ENCODE measurements at places on chromosomes 4 and X.

DNA sequence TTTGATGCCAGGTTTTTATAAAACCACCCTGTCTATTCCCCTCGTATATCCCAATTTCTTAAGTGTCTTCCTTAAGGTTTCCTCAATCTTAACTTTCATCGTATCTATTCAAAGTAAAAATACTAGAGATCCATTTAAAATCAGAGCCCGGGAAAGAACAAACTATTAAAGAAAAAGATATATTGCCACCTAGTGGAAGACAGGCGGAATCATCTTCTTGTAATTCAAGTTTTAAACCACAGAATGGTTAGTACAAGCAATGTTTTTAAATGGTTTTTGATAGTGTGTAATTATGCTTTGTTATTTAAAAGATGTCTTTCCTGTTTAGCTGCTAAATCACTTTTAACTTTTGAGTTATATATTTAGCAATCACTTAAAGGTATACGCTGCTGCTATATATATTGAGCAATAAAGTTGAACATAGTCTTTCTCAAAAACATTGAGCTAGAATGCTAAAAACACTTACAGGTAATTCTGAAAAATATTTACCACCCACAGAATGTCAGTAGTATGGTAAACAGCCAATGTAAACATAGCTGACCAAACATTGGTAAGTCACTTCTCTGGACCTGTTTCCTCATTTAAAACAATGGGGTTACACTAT lies 18.2 kb downstream of the PRDM8 start:
- DNase-seq = peak; percentile 36

- DNase-seq = no peak
These were observed 2057.9 kb downstream of the PCDH7 start for GRCh38 chr4:32778025-32778424.

GRCh38 chr4:160233141-160233540 lies 1130.3 kb downstream of the RAPGEF2 start:
- no peak for DNase-seq

DNA sequence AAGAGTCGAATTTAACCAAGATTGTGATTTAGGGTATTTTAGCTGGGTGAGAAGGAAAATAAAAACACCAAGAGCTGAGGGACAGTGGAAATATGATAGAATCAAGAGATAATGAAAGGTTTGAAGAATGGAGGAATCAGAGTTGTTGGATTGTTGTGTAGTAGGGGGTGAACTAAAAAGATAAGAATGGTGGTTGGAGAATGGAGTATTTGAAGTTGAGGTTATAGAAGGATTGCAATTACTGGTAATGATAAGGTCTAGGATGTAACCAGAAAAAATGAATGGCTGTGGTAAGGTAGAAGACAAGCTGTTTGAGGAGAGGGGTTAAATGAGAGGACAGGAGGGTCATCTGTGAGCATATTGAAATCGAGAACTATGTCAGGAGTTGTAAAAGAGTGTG lies 4.5 kb downstream of the ABCE1 start:
- no peak for DNase-seq

- DNase-seq = no peak
These were observed 108.3 kb downstream of the AFAP1 start for GRCh38 chr4:7831330-7831729.

DNA sequence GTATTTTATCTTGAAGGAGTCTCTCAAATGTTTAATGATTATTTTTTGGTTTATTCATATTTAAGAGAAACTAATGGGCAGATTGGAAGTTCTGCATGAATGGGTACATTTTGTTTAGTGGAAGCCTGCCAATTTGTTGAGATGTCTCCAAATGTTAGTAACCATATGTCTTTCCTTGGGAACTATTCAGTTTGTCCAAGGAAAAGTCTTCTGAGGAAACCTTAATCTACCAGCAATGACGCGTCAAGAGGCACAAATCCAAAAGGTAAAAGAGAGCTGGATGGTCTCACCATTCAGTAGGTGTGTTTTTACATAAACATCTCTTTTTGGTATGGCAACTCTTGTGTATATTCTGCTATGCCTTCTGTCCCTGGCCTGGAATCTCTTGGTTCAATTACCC lies 37.4 kb upstream of the NDST3 start:
- DNase-seq = no peak

GRCh38 chrX:130793975-130794374 lies 109.0 kb downstream of the ENOX2 start:
- DNase-seq = no peak

DNA sequence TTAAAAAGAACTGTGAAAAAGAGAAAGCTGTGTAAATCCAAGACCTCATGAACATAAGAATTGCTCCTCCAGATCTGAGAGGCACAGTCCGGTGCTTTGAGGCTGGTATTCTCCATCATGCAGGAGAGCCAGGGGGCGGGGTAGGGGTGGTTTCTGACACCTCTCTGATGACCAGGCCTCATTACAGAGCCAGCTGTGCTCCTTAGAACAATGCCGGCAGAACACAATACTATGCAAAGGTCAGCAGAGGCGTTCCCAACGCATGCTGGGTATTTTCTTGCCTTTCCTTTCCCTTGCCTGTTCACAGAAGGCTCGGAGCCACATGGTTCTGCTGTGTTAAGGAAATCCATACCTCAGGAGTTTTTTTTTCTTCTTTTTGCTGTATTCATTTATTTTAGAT lies 91.2 kb upstream of the SOD3 start:
- DNase-seq = no peak

DNA sequence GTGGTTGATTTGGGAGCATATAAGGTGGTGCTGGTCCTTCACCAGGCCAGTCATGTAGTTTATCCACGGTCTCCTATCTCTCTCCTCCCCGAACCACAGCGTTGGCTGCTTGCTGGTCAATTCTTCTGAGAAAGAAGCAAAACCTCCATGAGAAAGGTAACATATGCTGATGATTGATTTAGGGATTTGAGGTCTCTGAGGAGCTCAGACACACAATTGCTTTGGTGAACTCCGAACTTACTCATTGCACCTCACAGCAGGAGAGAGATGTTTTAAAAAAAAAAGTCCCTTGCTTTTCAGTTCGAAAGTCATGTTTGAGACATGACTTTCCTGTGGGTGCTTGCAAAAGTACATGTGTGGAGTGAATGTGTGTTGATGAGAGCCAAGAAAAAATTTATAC lies 100.2 kb downstream of the TSPAN7 start:
- DNase-seq = no peak

DNA sequence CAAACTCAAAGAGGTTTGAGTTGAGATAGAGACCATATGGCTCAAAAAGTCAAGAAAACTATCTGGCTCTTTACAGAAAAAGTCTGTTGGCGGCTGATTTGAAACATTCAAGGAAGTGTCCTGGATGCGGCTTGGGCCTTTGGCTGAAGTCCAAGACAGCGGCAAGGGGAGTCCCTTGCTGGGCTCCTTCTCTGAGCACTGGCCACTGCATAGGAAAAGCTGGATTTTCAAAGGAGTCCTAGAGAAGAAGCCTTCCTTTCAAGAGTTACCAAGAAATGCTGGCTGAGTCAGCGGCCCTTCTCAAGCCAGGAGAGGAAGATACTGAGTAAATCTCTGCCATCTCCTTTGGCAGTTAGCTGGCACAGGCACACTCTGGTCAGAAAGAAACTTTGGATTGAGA lies 12.1 kb downstream of the APLN start:
- no peak for DNase-seq

DNA sequence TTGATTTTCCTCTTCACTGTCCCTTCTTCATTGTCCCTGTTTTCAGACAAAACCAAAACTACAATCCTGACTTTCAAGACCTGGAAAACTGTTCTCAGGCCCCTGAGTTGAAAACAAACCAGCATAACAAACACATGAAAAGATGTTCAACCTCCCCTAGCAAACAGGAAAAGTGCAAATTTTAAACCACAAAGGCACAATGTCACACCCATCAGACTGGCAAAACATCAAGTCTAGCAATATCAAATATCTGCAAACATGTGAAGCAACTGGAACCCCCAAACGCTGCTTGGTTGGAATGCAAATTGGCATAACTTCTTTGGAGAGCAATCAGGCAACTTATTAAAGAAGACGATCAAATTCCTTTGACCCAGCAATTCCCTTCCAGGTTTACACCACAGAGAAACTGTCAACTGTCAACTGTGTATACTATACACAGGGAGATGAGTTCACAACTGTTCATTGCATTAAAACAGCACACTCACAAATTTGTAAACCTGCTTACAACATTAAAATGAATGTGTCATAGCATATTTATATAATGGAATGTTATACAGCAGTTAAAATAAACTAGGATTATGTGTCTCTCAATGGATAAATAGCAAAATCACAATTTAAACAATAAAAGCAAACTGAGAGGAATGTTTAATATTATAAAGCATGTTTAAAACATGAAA lies 7.0 kb downstream of the USP46 start:
- DNase-seq = no peak

DNA sequence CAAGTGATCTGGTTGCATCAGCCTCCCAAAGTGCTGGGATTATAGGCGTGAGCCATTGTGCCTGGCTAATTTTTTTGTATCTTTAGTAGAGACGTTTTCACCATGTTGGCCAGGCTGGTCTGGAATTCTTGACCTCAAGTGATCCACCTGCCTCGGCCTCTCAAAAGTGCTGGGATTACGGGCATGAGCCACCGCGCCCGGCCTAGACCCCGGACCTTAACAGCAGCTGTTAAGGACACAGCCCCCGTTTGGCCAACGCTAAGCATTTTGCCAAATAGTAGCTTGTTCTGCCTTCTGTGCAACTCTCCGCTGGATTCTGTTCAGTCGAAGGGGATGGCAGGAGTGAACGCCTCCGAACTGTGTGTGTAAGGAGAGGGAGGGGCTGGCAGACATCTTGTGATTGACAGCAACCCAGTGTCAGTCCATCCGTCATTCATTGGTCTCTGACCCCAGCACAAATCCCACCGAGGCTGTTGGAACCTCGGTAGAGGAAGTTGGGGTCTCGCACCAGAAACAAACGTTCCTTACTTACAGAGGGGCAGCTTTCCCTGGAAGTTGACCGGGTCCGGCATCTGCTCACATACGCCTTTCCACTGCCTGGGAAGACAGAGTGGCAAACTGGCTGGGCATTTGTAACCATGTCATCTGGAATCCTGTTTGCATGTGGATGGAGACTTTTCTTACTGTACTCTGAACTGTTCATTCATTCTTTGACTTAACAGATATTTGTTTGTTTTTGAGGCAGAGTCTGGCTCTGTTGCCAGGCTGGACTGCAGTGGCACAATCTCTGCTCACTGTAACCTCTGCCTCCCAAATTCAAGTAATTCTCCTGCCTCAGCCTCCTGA lies 69.4 kb downstream of the TRAPPC11 start:
- no peak for DNase-seq

GRCh38 chrX:110519906-110520452 lies 161.3 kb downstream of the RTL9 start:
- DNase-seq = no peak

DNA sequence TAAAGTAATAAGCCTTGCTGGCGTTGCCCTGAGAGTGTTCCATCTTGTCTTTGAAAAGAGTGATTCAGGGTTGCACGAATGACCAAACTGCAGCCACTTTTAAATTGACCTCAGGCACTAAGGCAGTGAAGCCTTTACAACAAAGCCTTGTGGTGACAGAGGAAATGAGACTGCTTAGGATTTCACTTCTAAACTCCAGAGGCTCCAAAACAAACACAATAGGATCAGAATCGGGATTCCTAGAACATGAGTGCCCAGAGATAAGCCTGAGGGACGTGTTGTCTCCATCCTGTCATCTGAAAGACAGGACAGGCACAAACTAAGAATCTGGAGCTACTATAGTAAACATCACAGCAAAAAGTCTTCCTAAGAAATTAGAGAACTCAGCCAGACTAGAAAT lies 405.2 kb downstream of the PPARGC1A start:
- no peak for DNase-seq

- no peak for DNase-seq
These were observed 44.8 kb downstream of the GSX2 start for GRCh38 chr4:54144661-54145171.

DNA sequence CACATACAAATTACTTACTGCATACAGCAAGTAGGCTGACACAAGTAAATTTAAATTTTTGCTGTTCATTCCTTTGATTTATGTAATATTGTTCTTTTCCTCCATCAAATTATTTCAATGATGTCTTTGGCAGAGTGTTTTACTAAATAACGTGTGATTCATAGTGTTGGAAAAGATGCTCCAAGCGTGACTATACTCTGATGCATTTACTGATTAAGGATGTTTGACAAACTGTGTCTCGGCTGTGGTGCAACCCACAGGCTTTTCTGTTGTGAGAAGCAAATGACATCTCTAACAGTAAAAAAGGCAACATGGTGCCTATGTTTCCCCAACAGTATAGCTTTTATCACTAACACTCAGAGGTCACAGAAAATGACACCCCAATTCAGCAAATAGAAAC lies 540.9 kb downstream of the PPP4R3C start:
- no peak for DNase-seq

DNA sequence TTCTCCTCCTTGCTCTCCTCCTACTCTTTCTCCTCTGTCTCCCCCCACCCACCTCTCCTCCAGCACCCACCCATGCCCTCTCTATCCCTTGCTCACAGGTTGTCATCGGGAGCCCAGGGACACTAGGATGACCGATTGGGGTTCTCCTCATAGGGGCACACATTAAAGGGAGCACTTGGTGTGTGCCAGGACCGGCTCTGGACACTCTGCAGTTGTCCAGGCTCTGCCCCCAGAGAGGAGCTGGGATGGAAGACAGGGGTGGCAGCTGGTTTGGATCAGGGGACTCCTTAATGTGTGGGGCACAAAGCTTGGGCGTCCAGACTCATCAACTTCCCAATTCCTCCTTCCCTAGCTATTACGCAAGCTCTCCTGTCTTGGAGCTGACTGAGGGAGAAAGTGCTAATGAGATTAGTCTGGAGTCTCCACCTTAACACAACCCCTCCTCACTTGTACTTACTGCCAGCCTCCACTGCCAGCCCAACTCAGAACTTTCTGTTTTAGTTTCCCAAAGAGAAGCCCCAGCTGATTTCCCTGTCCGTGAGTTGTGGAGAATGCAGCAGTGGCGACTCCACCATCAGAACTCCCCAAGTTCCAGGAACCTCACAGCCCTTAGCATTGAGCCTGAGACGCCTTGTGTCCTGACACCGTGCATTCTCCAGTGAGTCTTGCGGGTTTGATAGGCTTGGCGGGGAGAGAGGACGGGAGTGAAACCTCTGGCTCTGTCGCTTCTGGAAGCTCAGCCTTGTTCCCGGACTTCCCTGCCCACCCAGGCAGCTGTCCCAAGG lies 52.2 kb downstream of the CXorf49B start:
- DNase-seq = no peak

DNA sequence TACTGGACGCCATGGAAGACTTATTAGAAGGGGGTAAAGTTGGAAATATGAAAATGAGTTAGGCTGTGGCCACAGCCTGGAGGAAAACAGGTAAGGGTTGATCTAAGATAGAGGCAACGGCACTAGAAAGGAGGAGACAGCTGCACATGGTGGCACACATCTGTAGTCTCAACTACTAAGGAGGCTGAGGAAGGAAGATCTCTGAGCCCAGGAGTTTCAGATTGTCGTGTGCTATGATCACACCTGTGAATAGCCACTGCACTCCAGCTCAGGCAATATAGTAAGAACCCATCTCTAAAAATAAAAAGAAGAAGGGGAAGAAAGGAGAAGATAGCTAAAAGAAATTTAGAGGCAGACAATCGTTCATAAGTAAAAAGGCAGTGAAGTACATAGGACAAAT lies 87.8 kb upstream of the SORBS2 start:
- no peak for DNase-seq
